ENCODE measurements at places on chromosomes 1 and 21. TPM values are rescaled to one million over a fixed set of nuclear protein-coding genes. Genes with fewer than 3 reads are reported as not detected.

Gene ADORA3
- total RNA-seq, result 5.8 TPM

Gene CD1B
- total RNA-seq, result not detected

Gene TAS1R1
- not detected for total RNA-seq

Gene NUP210L
- 0.39 TPM for total RNA-seq

Gene TNFRSF1B
- total RNA-seq, result 28.0 TPM

Gene AVPR1B
- not detected for total RNA-seq

Gene ZNF593OS
- total RNA-seq, result not detected

Gene NKAIN1
- not detected for total RNA-seq

- no peak for DNase-seq
Measured at GRCh38 chr21:31665397-31665796, 5.9 kb downstream of the SOD1 start.

- DNase-seq, result peak; percentile 65
Measured at GRCh38 chr1:203628201-203629015, 1.8 kb downstream of the ATP2B4 start.

DNA sequence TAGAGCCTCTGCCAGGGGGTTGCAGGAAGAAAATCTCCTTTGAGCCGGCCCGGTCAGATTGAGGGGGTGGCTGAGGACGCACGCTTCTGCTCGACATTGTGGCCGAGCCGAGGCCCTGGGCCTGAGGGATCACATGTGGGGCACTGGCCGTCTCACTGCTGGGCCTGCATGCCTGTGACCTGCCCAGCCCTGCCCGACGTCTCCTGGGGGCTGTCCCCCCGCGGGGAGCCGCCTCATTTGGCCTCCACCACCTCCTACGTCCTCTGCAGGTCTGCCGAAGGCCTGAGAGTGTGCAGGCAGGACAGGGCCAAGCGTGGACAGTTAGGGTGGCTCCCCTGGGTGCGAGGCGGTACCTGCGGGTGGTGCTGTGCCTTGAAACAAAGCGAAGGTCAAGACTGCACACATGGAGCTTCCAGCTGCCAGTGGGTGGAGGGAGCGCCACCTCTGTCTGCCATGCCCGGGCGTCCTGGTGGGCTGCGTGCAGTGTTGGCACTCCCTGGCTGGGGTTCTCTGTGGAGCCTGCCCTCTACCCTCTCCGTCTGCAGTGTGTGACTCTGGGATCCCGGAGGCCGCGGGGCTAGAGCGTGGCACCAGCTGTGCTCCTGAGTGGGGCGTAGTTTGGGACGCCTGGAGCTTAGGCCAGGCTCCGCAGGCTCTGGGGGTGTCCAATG is 51.7 kb downstream of the PCNT start:
- no peak for DNase-seq

- DNase-seq, result no peak
Measured at GRCh38 chr1:19979494-19979977, at the start of gene PLA2G2A. Gene PLA2G2A (minus strand): TSS chr1:19979618. CDS start chr1:19978773, 845 bp downstream.

DNA sequence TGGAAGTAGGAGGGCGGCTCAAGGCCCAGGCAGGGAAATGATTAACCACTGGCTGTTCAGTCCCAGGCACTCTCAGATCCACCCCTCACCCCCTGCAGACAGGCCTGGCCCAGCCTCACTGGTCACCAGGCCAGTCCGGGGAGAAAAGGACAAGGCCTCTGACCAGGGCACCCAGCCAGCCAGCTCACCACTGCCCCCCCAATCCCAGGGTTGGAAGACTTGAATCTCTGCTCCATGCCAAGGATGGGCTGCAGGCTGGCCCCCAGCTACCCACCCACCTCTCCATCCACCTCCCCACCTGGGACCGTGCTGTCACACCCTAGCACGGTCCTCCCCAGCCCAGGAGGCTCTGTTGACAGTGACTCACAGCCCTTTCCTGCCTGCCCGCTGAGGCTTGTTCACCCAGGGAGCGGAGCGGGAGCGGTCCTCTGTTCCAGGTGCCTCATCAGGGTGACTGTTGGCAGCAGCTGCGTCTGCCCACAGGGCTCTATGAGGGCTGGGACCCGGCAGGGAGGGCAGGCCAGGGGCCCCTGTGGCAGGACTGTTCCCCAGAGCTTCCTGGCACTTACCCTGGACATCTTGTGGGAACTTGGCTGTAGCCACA is 2.2 kb downstream of the LAD1 start:
- peak; percentile 84 for DNase-seq

- no peak for DNase-seq
Measured at GRCh38 chr1:92968138-92969032, 7.1 kb upstream of the DIPK1A start.

GRCh38 chr1:89260042-89260441 is 12.6 kb downstream of the GBP5 start:
- DNase-seq, result no peak

- DNase-seq, result no peak
Measured at GRCh38 chr1:5574641-5575040, 417.6 kb downstream of the NPHP4 start.

- DNase-seq, result no peak
Measured at GRCh38 chr1:97094247-97094972, 372.8 kb downstream of the PTBP2 start.

- DNase-seq, result no peak
Measured at GRCh38 chr1:161483361-161483760, 21.9 kb upstream of the FCGR2A start.

GRCh38 chr1:68376441-68376840 is 73.3 kb downstream of the RPE65 start:
- no peak for DNase-seq

GRCh38 chr1:9452516-9453140 is 86.6 kb upstream of the SLC25A33 start:
- DNase-seq, result no peak

DNA sequence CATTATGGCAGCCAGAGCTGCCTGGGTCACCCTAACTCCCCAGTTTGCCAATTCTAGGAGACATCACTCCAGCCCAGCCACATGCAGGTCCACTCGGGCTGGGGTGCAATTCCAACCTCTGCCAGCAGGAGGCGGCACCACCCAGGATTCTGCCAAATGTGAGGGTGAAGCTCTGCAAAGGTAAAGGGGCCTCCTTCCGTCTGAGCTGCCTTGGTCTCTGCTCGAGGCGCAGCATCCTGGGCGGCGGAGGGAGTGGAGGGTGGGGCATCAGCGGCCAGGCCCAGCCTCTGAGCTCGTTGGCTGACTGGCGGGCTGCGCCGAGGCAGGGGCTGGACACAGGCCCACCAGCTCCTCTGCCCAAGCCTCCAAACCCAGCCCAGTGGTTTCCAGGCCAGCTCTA is 63.8 kb downstream of the ARHGEF16 start:
- DNase-seq, result no peak

DNA sequence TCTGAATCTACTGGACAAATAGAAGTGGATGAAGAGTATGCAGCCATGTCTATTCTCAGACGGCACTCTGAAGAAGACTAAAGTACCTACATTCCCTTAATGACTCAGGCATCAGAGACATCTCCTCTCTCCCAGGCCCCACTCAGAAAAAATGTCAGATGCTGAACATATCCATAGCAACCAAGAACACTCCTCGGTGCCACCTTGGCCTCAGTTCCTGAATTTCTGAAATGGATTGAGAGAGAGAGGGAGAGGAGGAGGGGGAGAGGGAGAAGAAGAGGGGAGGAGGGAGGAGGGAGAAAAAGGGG is 16.0 kb upstream of the OVAAL start:
- no peak for DNase-seq

- DNase-seq, result peak; percentile 80
Measured at GRCh38 chr1:165376041-165376810, 19.7 kb upstream of the LMX1A start.

GRCh38 chr1:30969903-30970302 is 61.3 kb upstream of the SDC3 start:
- no peak for DNase-seq

DNA sequence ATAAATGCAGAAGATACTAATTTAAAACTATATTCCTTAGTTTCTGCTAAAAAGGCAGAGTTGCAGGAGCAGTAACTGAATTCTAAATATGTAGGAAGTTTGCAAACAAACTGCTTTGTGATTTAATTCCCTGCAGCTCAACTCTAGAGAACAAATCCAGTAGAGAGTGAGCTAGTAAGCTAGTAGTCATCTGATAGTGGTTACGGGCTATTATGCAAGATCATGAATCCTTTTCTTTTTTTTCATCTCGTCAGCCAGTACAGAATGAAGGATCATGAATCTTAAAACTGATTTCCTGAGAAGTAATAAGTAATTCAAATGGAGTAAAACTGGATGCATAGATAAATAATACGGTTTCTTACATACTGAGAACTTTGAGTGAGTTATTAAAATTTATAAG is 3.3 kb downstream of the DPH5 start:
- DNase-seq, result no peak

DNA sequence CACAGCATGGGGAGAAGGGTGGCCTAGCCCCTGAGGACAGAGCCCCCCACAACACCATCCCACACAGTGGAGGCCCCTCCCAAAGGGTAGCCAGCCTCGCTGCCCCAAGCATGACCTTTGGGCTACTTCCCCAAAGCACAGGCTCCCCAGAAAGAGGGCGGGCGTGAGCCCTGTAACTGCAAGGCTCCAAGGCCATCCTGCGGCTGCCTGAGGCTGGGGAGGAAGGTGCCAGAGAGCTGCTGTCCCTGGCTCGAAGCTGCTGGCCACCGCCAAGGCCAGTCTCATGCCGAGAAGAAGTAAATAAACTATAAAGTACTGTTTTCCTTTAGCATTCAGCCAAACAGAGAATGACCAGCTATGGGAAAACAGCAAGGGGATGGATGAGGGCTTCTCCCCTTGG is 27.5 kb downstream of the UBASH3A start:
- no peak for DNase-seq

DNA sequence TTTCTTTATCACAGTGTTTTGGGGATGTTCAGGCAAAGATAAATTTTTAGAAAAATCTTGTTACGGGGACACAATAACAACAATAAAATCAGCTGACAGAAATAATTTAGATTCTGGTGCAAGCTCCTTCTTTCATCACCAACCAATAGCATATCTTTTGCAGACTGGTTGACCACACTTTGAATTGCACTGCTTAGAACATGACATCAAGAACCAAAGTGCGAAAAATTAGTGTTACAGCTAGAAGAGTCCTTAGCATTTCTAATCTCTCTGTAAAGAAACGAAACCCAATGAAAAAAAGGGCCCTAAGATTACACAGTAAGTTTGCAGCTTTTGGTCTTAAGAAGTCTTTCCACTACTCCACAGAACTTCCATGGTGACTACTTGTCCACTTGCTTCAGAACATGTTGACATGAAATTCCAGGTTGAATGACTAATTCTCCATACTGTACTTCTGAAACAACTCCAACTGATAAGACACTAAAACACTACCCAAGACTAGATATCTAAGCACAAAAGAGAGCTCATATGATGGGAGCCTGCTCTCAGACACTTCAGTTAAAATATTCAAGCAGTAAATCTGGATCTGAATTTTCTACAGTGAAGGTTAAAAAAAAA is 31.3 kb downstream of the XKR8 start:
- no peak for DNase-seq

DNA sequence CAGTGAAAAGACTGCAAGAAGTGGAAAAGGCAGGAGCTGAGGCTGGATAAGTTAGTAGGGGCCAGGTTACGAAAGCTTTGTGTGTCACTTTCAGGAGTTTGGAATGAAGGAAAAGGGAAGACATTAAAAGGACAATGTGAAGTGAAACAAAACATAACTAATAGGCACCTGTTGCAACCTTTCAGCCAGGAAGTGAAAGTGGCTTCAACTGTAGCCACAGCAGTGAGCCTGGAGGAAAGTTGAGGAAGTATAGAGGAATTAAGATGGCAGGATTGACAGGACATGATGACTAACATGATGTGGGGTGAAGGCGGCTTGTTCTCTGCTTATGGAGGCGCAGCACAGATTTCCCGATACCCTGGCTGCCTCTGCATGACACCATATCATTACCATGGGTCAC is 68.9 kb downstream of the C4BPA start:
- no peak for DNase-seq

GRCh38 chr1:41661428-41662060 is 177.1 kb upstream of the EDN2 start:
- no peak for DNase-seq

- DNase-seq, result no peak
Measured at GRCh38 chr1:152486400-152487006, 24.1 kb upstream of the LCE5A start.

GRCh38 chr1:1425753-1426495 is 4.8 kb upstream of the ANKRD65 start:
- DNase-seq, result no peak

DNA sequence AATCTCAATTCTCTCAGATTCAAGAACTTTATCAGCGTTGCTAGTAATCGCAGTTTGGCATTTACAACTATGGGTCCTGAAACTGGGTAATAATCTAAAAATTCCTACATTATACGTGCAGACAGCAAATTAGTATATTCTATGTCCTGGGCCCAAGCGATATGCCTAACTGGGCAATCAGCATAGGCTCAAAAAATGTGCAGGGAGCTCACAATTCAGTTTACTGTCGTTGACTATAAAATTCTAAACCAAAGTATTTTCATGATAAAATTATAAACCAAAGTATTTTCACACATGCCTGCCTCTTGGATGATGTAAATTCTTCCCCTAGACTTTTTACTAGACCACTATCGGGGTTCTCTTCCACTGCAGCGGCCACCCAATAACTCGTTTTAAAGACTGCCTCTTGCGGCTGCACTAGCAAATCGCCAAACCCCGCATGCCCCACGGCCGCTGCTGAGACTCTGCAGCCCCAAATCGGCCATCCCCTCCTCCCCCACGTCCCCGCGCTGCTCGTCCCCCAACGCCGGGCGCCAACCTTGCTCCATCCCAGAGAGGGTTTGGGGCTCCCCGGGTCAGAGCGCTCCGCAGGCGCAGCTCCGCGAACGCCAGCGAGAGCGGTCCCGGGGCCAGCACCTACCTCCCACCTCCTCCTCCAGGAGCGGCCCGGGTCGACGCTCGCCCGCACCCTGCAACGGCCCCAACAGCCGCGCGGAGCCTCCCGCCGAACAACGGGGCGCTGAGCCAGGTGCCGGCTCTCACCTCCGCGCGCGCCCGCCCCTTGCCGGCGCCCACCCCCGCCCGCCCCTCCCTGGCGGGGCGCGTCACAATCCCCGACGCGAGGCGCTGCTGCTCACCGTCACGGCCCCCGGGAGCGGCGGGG is 506 bp downstream of the SSX2IP start:
- DNase-seq, result peak; percentile 68

- DNase-seq, result no peak
Measured at GRCh38 chr1:6465461-6466005, 440 bp downstream of the TNFRSF25 start.

- no peak for DNase-seq
Measured at GRCh38 chr1:153832293-153832692, 57.1 kb downstream of the SLC27A3 start.

DNA sequence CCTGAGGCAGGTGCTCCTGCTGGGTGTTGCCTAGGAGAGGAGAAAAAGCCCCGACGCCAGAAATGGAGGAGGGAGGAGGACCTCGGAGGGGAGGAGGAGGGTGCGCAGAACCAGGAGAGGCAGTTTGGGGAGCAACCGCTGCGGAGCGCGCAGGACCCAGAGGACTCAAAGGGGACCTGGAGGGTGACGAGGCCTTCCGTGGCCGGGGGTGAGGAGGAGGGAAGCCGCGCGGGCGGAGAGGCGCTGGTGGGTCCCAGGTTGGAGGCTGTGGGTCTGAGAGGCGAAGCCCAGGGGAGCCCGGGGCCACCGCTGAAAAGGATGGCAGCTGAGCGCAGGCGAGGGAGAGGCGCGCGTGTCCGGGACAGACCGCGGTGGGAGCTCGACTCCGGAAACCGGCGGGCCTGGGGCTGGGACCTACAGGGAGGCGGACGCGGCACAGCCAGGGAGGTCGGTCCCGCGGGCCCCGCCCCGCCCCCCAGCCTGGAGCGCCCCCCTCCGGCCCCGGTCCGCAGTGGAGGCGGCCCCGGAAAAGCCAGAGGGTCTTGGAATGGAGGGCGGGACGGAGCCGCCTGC is 15.1 kb downstream of the RNF223 start:
- no peak for DNase-seq

- DNase-seq, result no peak
Measured at GRCh38 chr21:34574601-34575529, 40.0 kb downstream of the RCAN1 start.
